ENCODE measurements at places on chromosomes 5 and 9.

GRCh38 chr5:43041110-43041668 is 1.1 kb upstream of the ANXA2R start:
- DNase-seq = peak; percentile 57

DNA sequence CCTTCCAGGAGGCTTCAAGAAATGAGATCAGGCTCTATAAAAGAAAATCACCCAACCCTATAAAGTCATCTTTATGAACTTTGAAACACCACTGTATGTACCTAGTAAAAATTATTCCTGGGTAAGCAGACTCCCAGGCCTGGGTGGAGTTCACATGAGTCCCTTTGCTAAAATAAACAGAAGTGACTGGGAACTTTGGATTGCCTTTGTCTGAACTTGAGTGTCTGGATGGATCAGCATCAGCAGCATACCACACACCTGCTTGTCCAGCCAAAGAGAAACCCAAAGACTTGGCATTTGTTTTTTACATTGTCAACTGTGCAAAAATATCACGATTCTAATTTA is 79.6 kb upstream of the CDKN2B start:
- no peak for DNase-seq

- DNase-seq = no peak
Observed at GRCh38 chr5:59356813-59357380, 536.6 kb downstream of the PDE4D start.

DNA sequence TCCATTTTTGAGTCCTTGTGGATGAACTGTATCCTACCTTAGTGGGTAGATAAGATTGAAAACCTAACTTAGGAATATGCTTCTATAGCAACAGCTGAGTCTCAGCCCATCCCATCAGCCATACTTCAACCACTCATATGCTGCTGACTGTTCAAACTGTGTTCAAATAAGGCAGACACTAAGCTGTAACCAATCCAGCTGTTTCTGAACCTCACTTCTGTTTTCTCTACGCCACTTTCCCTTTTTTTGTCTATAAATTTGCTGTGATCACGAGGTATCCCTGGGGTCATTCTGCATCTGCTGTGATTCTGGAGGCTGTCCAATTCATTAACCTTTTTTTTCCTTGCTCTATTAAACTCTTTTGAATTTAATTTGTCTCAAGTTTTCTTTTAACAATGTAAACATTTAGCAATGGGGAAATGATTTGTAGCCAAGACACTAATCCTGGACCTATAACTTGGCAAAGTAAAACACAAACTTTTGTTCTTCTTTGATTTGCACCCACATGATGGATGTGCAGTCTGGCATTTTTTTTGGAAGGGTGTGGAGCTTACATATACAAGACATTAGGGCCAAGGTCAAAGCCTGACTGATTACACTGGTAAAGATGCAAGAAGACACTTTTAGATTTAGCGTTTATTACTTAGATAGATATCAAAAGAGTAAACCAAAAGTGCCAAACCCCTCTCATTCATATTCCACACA is 14.9 kb upstream of the SCGB3A2 start:
- no peak for DNase-seq

GRCh38 chr9:129282272-129282671 is 104.2 kb upstream of the IER5L start:
- no peak for DNase-seq

- peak; percentile 79 for DNase-seq
Observed at GRCh38 chr5:54146916-54147315, 163.5 kb downstream of the ARL15 start.

DNA sequence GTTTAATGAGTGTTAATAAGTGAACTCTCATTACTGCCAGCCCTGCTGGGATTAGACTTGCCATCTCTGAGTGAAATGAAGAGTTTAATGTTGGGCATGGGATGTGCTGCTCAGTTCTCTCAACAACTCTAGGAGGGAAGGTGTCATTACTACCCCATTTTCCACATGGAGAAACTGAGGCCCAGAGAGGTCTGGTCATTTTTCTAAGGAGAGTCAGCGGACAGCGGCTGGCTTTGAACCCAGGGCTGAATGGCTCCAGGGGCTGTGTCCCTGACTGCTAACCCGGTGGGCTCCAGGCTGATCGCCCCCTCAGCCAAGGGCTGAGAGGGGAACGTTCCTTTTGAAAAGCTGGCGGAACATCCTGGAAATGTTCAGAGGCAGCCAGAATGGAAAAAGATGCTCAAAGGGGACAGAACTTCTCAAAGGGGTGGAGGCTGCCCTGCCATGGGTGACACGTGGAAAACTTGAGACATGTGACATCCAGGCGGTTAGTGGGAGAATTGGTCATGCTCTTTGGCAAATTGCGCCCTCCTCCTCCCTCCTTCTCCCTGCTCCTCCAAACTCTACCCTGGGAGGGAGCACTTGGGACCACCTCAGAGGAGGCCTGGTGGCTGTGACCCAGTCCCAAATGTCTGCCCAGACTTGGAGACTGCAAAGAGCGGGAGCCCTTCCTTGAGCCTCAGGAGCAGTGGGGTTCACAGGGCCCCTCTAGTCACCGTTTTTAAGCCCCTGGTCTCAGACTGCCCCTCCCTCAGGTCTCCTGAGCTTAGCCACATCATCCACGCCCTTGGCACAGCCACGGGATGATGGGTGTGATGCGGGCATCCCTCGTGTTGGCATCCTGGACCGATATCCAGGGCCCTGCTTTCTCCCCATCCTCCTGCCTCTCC is 28.7 kb downstream of the DNM1 start:
- DNase-seq = no peak

- DNase-seq = peak; percentile 14
Observed at GRCh38 chr5:26894719-26895263, 143.6 kb downstream of the CDH9 start.
